Fibroblast of skin of abdomen (primary cell): ENCODE measurements at places on chromosomes 4 and X.

- DNase-seq = no peak
These were observed 135.2 kb downstream of the PCDH19 start for GRCh38 chrX:100274916-100275315.

DNA sequence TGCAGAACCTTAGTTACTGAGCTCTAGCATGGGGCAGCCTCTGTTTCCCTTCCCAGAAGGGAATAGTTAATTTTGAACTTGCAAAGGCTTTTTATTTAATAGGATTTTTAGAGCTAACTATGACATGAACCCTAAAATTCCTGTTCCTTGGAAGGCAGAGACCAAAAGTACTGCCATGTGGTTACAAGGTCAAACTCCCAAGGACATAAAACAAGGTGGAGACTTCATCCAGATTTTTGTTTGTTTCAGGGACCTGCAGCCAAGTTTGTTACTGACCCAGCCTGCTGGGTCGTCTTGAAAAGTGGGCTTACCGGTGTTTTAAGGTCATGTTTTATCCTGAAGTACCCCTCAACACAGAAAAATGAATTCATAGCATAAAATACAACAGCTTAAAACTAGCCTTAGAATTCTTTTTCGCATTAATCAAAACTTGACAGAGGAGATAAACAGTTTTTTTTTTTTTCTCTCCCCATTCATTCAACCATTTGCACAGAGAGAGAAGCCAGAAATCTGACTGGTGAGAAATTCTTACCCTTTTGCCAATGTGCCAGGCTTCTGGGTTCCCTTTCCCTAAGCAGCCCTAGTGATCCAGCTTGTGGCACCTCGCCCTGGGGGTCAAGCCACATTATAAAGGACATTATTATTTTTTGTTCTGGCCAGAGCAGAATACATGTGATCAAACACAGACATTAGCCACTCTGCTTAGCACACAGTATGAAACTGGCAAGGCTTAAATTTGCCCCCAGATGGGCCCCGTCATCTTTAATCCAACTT lies 21.5 kb upstream of the GRPEL1 start:
- no peak for DNase-seq

DNA sequence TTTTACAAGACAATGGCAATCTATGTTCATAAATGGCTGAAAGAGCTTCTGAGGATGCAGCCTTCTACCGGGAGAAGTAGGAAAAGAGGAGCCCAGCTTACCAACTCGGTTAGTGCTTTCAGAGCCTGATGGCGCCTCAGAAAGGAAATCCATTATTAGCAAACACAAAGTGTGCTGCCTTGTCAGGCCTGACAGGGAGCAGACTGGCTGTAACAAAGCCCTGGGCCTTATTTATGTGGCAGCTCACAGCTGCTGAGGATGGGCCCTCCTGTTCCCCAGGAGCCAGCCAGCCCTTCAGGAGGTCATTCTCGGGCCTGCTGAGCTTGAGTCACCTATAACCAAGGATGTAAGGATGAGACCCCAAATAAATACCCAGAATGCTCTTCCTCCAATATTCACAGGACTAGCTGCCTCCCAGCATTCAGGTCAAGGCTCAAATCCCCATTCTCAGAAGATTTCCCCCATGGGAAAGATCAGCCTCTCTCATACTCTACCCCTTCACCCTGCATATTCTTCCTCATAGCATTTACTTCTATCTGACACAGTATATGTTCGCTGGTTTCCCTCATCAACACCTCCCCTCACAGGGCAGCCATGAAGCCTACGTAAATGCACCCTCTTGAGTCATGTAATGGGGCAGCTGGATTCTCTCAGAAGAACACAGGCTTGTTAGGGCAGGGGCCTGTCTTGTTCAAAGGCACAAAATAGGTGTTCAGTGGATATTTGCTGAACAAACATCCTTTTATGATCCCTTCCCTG lies 227.0 kb upstream of the RASGEF1B start:
- no peak for DNase-seq

- DNase-seq = peak; percentile 27
These were observed 64.5 kb downstream of the GPC4 start for GRCh38 chrX:133350751-133351150.

DNA sequence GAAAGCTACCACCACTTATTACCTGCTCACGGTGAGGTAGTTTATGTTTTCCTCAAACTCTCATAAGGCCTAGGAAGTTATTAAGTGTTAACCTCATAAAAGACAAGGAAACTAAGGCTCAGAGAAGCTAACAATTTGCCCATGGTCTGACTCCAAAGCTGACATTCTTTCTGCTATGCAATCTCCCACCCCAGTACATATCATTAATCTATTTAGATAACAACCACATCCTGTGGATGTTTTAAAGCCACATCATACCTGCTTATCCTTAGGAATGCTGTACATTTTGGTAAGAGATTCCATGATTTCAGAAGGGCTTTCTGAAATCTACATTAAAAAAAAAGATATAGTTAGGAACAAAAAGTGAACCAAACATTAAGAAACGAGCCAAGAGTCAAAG lies 55.4 kb downstream of the HUWE1 start:
- peak; percentile 12 for DNase-seq

DNA sequence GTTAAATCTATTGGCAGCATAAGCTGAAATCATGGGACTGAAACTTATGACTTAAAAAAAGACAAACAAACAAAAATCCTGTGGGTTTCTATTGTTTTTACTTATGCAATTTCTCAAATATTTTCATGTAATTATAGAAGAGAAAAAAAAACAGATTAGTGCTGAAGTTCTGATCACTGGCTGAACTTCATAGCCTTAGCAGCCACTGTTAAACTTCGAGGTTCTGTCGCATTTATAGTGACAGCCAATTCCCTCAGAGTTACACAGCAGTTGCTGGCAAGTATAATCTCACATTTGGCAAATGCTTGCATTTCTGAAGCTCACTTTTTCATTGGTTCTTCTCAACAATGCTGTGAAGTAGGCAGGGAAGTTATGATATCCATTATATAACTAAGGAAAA lies 748.9 kb upstream of the MAGEB2 start:
- DNase-seq = no peak

DNA sequence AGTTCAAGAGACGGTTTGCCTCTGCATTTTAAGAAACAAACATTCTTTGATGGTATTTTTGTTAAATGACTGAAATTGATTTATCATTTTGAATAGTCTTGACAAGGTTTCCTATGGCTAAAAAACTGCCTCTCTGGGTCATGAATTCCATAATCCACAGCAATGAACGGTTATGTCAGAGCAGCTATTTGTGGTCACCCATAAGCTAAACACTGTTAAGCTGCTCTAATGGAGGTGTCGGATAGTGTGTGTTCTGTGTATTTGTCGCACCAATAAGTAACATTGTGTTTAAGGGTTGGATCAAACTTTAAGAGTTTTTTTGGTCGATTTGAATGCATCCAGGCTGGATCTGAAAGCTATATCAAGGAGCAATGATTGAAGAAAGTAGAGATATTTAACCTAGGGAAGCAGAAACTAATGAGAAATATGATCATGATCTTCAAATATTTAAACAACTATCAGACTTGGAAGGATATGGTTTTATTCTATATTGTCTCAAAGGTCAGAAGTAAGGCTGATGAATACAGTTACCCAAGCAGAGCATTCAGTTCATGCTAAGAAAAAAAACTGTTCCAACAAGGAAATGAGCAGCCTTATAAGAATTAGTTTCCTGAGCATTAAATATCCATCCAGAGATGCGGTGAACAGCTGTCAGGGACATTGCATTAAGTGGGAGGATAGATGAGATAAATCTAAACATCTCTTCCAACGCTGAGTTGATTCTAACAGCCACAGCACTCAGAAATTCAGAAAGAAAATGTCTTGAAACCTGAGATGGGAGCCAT lies 232.3 kb upstream of the RPS6KA3 start:
- peak; percentile 65 for DNase-seq

DNA sequence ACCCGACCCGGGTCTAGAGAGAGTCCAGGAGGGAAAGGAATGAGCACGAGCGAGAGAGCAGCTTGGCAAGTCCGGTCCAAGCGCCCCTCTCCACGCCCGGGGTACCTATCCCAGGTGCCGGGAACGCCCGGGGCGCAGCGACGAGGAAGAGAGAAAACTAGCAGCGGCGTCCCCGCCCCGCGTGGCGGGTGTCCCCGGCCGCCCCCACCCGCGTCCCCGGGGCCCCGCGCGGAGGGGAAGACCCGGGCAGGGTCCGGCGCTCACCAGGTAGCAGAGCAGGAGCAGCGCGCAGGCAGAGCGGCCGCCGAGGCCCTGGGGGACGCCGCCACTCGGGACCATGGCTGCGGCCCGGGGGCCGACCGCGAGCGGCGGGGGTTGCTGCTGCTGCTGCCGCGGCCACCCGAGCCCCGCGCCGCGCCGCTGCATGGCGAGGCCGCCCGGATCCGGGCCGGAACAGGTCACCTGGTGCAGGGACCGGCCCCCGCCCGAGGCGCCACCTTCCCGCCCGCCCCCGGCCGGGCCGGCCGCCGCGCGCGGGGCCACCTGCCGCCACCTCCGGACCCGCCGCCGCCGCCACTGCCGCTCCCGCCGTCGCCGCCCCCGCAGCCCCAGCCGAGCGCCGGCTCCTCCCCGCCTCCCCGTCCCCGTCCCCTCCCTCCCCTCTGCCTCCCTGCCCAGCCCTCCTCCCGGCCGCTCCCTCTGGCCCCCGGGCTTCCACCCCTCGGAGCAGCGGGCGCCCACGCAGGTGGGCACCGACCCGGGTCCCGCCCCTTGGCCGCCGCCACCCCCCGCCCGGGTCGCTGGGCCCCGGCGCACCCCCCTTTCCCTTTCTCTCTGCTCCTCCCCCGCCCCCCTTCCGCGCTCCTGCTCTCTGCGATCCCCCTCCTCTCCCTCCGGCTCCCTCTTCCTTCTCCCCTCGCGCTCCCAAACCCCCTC lies at the start of gene SEL1L3:
TSS of gene SEL1L3 (minus strand) at position 578 of the 936 bp plus-strand sequence. CDS start at position 426, 152 bp downstream.
- DNase-seq = peak; percentile 27

DNA sequence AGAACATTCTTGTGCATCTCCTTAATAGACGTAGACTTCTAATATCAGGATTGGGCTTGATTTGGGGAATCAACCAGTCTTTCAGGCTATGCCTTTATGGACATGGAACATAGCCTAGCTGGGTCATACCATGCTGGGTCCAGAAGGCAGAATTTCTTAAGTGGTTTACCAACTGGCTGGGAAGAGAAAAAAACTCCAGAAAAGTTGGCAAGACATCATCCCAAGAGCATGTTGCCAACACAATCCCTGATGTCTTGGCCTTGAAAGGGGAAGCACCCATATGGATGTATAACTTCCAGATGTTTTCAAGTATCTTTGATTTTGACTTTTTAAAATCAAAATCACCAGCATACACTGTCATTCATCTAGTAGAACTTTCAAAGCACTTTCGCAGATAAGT lies 138.0 kb upstream of the FGF13 start:
- no peak for DNase-seq

DNA sequence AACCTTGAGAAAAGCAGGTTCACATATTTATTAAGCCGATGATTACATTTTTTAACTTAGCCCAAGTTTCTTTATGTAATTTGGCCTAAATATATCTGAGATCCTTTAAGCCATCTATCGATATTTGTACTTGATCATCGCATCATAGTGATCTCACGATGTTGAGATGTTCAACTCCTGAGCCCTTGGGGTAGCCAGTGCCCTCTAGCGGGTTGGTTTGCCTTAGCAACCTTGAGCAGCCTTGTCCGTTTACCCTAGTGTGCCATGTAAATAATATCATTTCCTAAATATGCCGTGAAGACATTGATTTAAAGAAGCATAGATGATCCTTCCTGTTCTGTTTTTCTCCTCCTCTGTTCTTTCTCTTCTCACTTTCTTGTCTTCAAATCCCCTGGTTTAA lies 432.2 kb downstream of the RPA4 start:
- DNase-seq = no peak
